ENCODE measurements at places on chromosomes 2 and 18.

GRCh38 chr2:143802242-143802641 is 673.0 kb downstream of the ARHGAP15 start:
- DNase-seq: no peak

DNA sequence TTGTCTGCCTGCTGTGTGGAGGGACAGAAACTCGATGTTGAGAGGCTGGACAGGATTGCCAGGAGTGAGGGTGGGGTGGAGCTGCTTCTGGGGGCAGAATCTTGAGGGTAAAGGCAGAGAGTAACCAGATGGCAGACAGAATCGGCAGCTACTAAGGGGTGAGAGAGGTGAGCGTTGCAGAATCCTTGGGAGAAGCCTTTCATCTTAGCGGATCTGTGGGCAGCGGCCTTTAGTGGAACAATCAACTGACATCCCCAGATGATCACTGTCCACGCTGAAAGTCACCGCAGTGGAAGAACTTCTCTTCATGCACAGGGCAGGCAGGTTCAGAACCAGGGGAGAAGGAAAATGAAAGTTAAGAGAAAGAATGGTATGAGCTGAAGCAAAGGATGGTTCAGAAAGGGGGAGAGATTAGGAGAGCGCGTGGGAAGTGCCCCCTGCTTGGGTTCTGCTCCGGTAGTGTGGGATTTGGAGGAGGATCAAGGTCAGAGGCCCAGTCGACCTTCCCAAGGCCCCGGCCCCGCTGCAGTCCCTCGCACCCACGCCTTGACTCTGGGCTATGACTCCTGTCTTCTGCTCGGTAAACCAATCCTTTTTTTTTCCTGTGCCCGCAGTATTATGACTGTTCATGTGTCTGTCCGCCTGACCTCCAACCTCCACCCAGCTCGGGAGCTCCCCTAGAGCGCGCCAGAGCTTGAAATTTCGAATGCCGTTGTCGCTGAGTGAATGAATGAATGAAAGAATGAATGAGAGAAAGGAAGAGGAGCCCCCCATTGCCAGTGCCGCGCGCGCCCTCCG is 584 bp downstream of the BOLA3 start:
- peak; percentile 3 for DNase-seq

- no peak for DNase-seq
These were observed 65.9 kb upstream of the CAVIN2 start for GRCh38 chr2:191912764-191913163.

GRCh38 chr2:164620873-164621763 is at the start of gene GRB14:
Gene GRB14, minus strand, starts transcription at chr2:164621482. Its CDS starts 173 bp downstream, at chr2:164621309.
- DNase-seq: no peak

DNA sequence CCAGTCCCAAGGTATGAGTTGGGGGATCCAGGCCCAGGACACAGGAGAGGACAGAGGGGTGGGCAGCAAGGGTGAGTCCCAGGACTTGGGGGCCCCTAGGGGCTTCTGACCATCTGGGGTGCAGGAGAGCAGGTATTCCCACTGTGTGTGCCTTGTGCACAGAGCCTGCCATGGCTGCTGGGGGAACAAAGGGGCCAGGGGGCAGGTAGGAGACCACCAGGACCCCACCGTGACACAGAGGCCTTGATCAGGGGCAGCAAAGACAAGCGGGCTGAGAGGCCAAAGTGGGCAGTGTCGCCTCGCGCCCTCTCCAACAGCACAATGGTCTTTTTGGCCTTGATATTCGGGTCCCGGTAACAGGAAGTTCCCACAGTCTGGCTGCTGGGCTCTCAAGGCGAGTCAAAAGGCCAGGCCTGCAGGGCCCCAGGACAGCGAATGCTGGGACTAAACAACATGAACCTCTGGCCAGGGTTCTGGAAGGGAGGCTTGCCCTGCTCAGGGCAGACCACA is 12.3 kb upstream of the GPR17 start:
- DNase-seq: no peak

GRCh38 chr18:47215554-47216138 is 35.8 kb downstream of the SKOR2 start:
- DNase-seq: no peak

- DNase-seq: no peak
These were observed 226.4 kb upstream of the SALL3 start for GRCh38 chr18:78753240-78753639.

- no peak for DNase-seq
These were observed 40.3 kb upstream of the TEX51 start for GRCh38 chr2:126858436-126858835.

DNA sequence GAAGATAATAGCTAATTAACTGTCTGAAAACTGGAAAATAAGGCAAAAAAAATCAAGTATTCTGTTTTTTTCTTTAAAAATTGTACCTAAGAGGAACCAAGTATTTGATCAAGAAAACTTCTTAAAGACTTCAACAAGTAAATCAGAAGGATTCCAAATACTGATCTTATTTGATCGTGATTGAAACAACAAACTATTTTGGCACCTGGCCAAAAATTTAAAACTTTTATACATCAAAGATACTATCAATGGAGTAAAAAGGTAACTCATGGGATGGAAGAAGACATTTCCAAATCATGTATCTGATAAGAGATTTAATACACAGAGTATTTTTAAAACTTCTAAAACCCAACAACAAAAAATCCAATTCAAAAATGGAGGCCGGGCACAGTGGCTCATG is 46.7 kb downstream of the CFAP210 start:
- no peak for DNase-seq

GRCh38 chr2:129672521-129672920 is 306.9 kb upstream of the RAB6C start:
- no peak for DNase-seq

- DNase-seq: no peak
These were observed 8.7 kb upstream of the COX7A2L start for GRCh38 chr2:42369532-42370229.

DNA sequence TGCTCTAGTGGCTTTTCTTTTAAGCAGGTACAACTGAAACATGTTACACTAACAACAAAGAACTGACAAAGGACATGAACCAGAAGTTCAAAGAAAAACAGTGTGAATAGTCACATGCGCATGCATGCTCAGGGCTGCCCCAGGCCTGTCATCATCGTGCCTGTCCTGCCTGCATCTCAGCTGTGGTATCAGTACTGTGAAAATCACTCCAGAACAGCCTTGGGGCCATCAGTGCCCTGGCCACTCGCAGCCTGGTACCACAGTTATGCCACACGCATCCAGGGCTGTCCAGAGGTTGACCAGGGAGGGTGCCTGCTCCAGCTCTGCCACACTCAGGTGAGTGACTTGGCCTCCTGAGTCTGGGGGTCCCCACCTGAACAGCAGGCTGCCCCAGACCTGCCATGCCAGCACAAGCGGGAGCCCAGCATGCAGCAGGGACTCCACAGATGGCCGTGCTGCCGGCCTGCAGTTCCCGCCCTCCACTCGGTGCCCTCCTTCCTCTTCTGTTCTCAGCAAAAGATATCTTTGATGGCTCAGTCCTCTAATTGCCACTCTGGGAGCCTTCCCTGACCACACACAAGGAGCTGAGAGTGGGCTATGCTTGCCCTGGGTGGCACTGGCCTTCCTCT is 12.3 kb downstream of the LIMS2 start:
- no peak for DNase-seq

GRCh38 chr2:231037731-231038482 is 584 bp downstream of the C2orf72 start:
- no peak for DNase-seq

GRCh38 chr2:131034122-131035051 is 58.9 kb downstream of the FAM168B start:
- DNase-seq: no peak

DNA sequence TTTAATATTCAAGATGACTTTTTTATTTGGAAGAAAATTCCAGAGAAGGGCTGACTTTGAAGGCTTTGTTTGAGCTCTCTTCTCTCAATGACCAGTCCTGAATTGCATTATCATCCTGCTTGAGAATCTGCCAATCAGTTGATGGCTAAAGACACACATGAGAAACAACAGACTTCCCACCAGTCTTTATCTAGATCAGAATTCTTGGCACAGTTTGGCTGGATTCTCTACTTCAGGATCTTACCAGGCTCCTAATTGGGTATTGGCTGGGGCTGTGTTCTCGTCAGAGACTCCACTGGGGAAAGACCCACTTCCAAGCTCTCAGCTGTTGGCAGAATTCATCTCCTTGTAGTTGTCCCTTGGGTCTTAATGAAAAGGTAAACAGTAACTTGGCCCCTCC is 86.0 kb downstream of the WDSUB1 start:
- DNase-seq: no peak

DNA sequence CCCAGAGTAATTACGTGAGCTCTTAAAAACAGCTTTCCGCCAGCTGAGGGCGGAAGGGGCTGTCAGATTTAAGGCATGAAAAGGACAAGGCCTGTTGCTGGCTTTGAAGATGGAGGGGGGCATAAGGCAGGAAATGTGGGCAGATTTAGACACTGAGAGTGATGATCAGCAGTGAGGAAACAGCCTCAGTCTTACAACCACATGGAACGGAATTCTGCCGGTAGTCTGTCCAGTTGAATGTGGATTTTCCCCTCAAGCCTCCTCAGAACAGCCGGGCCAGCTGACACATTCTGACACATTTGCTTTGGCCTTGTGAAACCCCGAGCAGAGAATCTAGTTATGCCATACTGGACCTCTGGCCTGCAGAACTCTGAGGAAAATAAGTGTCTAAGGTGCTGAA is 16.6 kb downstream of the POLE4 start:
- DNase-seq: no peak

DNA sequence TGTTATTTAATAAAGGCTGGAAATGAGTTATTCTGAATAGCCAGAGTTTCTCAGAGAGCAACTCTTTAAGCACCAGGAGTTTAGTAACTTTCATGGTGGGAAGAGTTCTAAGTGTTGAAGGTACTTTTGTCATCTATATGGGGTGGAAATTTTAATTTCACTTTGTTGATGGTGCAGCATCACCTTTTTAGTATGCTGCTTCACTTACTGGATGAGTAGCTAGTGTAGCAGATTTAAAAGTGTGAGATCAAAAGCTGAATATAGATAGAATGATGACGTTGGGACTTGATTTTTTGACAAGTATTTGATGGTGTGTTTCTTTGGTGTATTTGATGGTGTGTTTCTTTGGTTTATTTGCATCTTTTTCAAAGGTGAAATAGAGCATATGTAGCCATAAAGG is 47.3 kb downstream of the MAP4K4 start:
- DNase-seq: no peak

DNA sequence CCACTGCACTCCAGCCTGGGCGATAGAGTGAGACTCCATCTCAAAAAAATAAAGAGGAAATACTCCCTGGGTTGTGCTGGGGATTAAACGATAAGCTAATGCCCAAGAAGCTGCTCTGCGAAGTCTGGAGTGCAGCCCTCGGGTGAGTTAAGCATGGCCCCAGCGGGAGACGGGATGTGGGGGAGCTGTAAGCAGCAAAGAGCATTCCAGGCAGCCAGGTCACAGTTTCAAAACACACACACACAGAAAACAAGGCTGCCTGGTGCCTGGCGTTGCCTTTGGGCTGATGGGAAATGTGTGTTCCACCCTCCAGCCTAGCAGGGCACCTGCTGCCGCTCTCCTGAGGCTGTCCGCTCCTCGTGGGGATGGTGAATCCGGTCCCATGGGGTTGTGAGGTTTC is 24.1 kb downstream of the ODC1 start:
- no peak for DNase-seq

GRCh38 chr2:195437521-195437920 is 219.5 kb upstream of the SLC39A10 start:
- no peak for DNase-seq

DNA sequence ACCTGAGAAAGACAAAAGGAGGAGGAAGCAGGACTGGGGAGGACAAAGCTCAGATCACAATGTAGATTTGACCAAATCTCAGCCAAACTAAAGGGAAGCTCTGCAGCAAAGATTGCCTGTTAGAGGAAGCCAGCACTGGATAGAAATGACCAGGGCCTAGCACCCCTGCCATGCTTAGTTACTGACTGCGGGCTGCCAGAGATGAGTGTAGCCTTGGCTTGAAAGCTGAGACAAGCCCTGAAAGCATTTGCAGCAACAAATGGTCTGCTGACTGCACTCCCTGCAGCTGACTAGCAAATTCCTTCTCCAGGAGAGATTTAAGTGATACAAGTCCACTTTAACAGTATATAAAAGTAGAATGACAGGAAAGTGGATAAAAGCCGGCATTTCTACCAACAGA is 140.9 kb upstream of the CRIM1 start:
- DNase-seq: no peak

GRCh38 chr2:47531378-47532042 is 128.6 kb downstream of the MSH2 start:
- DNase-seq: no peak

DNA sequence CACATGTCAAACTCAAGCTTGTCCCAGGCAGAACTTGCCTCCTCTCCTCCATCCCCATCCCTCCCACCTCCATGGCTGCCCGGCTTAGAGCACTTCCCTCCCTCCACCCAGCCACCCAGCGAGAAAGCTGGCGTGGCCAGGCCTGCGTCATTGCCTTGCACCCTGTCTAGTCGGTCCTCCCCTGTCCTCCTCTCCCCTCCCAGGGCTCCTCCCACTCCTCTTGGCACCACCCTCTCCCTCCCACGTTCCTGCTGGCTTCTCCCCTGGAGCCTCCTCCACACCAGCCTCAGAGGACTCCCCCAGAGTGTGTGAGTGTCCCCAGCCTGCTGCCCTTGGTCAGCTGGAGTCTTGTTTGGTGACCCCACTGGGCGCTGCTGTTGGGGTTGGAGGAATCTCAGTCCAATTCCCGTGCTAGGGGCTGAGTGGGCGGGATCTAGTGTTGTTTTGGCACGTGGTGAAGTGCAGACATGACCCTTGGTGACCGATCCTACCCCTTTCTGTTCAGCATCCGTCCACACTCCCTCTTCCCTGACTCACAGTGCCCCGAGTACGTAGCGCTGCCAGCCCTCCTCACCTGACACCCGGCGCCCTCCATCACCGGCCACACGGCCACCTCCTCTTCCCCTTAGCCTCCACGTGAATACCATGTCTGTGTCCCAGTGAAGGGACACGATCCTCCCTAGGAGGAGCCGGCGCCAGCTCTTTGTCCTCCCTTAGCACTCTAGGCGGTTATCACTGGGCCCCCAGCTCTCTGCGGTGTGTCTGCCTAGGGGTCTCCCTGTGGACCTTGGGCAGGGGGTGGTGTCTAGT is 41.4 kb downstream of the ATP6V1C2 start:
- no peak for DNase-seq

- no peak for DNase-seq
These were observed 34.5 kb downstream of the RPL31 start for GRCh38 chr2:101036562-101036961.

Data from activated CD4-positive, alpha-beta T cell treated with anti-CD3 and anti-CD28 coated beads for 24 hours (primary cell).